ENCODE measurements at places on chromosomes 4 and X. TPM values are rescaled to one million over a fixed set of nuclear protein-coding genes. Genes with fewer than 3 reads are reported as not detected.
A peak's percentile ranks its signal among the peaks of the same experiment; 100 is the strongest.

EFHC2 gene
- 0.25 TPM for polyA plus RNA-seq

ALAS2 gene
- 79.2 TPM for polyA plus RNA-seq

CISD2 gene
- polyA plus RNA-seq = 25.6 TPM

HSD17B13 gene
- polyA plus RNA-seq = 0.56 TPM

RAB33A gene
- polyA plus RNA-seq = 0.75 TPM

ABLIM2 gene
- 8.2 TPM for polyA plus RNA-seq

DNA sequence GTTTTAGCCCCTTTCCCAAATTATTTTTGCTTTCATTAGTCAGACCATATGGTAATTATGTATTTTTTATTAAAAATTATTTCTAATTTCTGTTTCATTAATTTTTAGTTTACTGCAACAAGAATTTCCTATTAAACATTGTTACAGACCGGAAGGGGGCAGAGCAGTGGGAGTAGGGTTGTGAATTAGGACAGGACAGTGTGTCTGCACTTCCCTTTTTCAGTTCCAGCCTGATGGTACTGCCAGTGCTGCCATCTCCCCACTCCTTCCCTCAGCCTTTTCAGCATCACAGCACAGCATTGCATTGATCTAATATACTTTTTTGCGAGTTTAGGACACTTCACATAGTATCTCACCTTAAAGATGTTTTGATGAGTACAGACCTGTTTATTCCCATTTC lies 76.5 kb downstream of the STIM2 start:
- DNase-seq = no peak

- no peak for DNase-seq
Observed at GRCh38 chr4:82433791-82434190, 3.4 kb downstream of the ENOPH1 start.

- DNase-seq = no peak
Observed at GRCh38 chr4:101823864-101824263, 33.3 kb downstream of the BANK1 start.

DNA sequence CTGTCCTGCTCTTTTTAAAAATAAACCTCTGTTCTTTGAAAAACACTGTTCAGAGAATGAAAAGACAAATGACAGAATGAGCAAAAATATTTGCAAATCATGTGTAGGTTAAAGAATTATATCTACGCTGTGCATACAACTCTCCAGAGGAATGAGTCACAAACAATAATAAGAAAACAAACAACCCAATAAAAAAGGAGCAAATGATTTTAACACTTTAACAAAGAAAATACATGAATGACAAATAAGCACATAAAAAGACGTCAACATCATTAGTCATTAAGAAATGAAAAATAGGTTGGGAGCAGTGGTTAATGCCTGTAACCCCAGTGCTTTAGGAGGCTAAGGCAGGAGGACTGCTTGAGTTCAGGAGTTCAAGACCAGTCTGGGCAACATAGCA lies 21.1 kb upstream of the LRCH2 start:
- no peak for DNase-seq

GRCh38 chr4:8507196-8507570 lies 66.6 kb downstream of the TRMT44 start:
- no peak for DNase-seq

DNA sequence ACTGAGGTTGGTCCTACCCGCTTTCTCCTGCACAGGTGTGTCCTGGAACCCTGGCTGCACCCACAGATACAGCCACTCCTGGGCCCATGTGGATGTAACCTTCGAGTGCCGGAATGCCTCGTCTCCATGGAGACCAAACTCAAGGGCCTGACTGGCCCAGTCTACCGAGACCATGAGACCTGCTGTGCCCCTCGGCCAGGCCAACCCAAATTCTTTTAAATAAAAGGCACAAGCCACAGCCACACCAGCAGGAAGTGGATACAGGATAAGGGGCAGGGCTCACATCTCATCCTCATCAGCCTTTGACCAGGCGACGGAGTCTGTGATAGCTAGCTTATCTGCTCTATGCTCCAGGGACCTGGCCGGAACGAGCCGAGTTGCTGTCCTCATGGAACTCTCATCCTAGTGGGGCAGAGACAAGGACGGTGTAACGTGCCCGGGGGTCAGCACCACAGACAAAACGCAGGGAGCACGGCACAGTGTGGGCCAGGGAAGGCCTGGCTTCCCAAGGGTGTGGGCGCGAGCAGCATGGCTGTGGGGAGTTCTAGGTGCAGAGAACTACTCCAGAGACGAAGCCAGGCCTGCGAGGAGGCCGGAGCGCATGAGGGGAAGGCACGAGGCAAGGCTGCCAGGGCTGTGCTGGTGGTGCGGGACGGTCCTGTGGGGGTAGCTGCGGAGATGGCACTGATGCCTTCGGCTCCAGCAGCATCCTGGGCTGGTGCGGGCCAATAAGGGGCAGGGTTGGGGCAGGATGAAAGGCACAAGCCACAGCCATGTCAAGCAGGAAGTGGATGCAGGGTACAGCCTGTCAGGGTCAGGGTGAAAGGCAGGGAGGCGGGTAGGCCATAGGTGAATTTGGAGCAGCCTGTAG lies 22.7 kb downstream of the NOP14 start:
- no peak for DNase-seq

GRCh38 chrX:55056820-55057674 lies 17.8 kb upstream of the PAGE2B start:
- DNase-seq = peak; percentile 49

DNA sequence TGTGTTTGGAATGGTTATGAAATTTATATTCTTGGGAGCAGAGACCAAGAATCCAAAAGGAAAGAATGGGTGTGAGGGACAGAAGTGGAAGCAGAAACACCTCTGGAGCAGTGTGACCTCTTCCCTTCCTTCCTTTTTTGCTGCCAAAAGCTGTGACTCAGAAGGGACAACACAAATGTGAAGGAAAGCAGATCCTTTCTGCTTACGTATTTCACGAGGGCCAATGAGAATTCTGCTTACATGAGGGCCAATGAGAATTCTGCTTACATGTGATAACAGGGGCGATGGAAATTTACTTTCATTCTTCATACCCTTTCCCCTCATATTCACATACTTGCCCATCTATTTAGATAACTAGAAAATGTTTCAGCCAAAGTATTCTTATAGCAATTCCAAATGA lies 404.6 kb downstream of the PRDM5 start:
- DNase-seq = peak; percentile 12

DNA sequence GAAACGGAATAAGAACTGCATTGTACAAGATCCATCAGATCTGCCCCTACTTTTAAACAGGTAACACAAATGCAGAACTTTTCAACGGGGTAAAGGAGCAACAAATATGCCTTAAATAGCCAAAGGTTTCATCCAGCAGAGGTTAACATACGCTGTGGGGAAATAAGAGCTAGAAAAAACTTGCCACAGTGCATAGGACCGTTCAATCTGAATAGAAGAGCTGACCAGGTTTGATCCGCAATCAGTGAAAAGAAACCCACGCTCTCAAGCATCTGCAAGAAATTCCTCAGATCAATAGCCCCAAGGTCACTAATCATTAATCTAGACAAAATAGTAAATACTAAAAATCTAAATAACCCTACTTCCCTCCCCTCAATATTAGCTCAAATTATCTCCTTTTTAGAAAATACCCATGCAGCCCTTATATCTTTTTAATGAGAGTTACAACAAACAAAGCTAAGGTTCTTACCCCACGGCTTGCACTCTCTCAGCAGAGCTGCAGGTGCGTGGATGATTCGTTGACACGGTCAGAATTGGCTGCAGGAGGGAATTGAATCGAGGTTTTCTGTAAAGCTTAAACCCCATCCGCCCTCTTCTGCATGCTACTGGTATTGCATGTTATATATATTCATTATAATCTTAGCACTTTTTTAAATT lies at the start of gene TLR10:
Gene TLR10 (minus strand): TSS at position 539 of the 657 bp plus-strand sequence. CDS start 7,400 bp downstream, outside the sequence.
- peak; percentile 28 for DNase-seq

DNA sequence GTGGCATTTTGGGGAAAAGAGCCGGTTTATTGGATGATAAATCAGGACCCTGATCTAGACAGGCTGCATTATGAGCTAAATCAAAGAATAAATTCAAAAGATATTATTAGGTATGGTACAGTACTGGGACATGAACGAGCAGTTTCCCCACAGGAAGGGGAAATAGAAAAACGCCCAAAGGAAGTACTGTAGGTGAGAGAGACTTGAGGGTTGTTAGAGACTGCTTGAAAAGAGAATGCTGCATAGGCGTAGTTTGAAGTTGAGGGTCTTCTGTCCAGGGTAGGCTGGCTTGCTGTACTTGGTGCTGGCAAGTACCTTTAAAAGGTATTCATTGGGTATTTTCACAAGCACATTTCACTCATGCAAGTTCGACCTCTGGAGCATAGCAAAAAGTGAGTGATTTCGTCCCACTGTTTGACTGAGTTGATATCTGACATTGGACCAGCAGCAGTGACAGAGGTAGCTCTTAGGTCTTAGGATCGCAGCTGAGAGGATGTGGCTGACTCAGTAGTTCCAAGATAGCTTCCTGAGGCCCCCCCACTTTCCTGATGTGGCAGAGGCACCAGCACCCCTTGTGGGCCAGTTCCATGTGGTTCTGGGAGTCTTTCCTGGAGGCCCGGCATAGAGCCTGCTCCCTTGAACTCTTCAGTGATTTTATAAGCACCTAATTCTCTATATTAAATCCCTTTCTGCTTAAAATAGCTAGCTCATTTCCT lies 64.3 kb downstream of the TMEM131L start:
- no peak for DNase-seq

- DNase-seq = no peak
Observed at GRCh38 chr4:38400946-38401345, 263.1 kb upstream of the KLF3 start.

Measured in muscle of back (tissue), 13 donors.